ENCODE measurements at places on chromosomes 7 and 10. TPM values are rescaled to one million over a fixed set of nuclear protein-coding genes. Genes with fewer than 3 reads are reported as not detected.

- H3K36me3 ChIP-seq, result no peaks in the 10 kb centered on the region
- H3K27me3 ChIP-seq, result no peaks in the 10 kb centered on the region
- DNase-seq, result no peak
- no peak overlapping the region for H3K4me3 ChIP-seq
- H3K4me1 ChIP-seq, result peaks cover 30% of the 10 kb centered on the region
Measured at GRCh38 chr7:47376991-47377616, 204.8 kb downstream of the TNS3 start.

DNA sequence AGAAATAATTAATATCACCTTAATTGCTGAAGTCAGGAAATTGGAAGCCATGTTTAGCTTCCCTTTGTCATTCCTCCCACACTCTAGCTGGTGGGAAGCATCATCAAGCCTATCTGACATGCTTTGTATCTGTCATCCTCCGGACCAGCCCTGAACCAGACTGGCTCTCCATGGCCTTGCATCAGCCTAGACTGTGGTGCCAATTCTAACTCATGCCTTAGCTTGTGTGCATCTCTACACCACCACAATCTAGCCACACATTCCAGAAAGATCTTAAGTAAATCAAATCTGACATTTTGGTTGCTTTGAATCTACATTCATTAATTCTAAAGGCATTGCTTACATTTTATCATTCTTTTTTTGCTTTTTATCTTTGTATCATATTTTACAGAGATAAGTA, 196.4 kb upstream of the VSTM2A start:
- H3K36me3 ChIP-seq, result no peaks in the 10 kb centered on the region
- H3K27ac ChIP-seq, result no peak overlapping the region
- no peak overlapping the region for H3K4me3 ChIP-seq
- no peaks in the 10 kb centered on the region for H3K4me1 ChIP-seq

- H3K27me3 ChIP-seq, result peaks cover 24% of the 10 kb centered on the region
- H3K4me1 ChIP-seq, result peaks cover 32% of the 10 kb centered on the region
- DNase-seq, result peak; percentile 92
- no peaks in the 10 kb centered on the region for H3K36me3 ChIP-seq
Measured at GRCh38 chr10:120979435-120980278, 128.5 kb downstream of the WDR11 start.

DNA sequence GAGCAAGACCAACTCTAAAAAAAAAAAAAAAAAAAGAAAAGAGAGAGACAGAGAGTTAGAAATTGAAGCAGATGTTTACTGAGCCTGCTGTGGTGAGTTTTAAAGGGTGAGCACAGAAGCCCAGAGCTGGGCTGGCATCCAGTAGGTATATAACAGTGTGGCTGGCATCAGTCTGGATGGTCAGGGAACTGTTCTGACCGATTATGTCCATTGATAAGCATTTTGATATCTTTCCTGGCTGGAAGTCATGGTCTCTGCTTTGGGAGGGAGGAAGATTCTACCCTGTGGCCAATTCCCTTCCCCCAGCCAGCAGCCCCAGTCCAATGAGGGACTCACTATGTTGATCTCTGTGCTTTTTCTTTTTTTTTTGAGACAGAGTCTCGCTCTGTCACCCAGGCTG, 65.2 kb upstream of the PODXL start:
- no peaks in the 10 kb centered on the region for H3K27me3 ChIP-seq
- no peaks in the 10 kb centered on the region for H3K36me3 ChIP-seq
- no peak overlapping the region for H3K27ac ChIP-seq
- peaks cover 24% of the 10 kb centered on the region for H3K4me1 ChIP-seq

DNA sequence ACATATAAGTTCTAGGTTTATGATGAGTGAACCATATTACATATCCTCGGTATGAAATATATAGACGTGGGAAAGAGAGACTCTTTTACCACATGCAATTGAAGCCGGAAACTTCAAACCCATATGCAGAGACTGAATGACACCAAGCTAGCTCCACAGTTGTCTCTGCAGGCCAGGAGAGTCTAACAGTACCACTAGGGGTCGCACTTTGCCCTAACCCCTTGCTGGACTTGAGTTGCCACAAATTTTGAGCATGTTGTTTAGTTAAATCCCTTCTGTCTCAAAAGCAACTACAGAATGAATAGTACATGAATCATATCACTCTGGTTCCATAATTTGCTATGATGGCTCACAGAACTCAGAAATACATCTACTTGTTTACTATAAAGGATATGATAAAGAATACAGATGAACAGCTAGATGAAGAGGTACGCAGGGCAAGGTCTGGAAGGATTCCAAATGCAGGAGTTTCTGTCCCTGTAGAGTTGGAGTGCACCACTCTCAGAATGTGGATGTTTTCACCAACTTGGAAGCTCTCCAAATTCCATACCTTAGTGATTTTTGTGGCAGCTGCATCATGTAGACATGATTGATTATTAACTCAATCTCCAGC, 112.4 kb upstream of the YAE1 start:
- no peaks in the 10 kb centered on the region for H3K4me1 ChIP-seq
- no peaks in the 10 kb centered on the region for H3K27me3 ChIP-seq
- DNase-seq, result peak; percentile 89
- H3K4me3 ChIP-seq, result no peak overlapping the region

GRCh38 chr7:18792871-18793595, 297.5 kb downstream of the HDAC9 start:
- no peak for DNase-seq
- H3K4me3 ChIP-seq, result no peak overlapping the region
- H3K4me1 ChIP-seq, result peaks cover 28% of the 10 kb centered on the region
- H3K36me3 ChIP-seq, result no peaks in the 10 kb centered on the region

Gene SH2D4B
- polyA plus RNA-seq, result not detected

Gene HOXA9
- polyA plus RNA-seq, result not detected

Gene KBTBD2
- polyA plus RNA-seq, result 11.6 TPM

Gene ACBD7
- polyA plus RNA-seq, result 2.8 TPM

Gene MYOZ1
- polyA plus RNA-seq, result 1.9 TPM

Gene GPR15LG
- not detected for polyA plus RNA-seq
